ENCODE measurements at places on chromosomes 13 and 19. TPM values are rescaled to one million over a fixed set of nuclear protein-coding genes. Genes with fewer than 3 reads are reported as not detected.

Gene OR7C1
- total RNA-seq = not detected

Gene ZNF813
- 0.23 TPM for total RNA-seq

Gene NLRP7
- total RNA-seq = not detected

Gene MEIS3
- 39.1 TPM for total RNA-seq

Gene KANK3
- 5.1 TPM for total RNA-seq

Gene F10
- total RNA-seq = not detected

Gene FGF22
- total RNA-seq = 1.2 TPM

Gene ENOX1
- total RNA-seq = 0.74 TPM

Gene ARHGEF1
- 103 TPM for total RNA-seq

Gene ZNF296
- total RNA-seq = 9.1 TPM

Gene LACC1
- total RNA-seq = 2.9 TPM

Gene CAPN12
- 5.0 TPM for total RNA-seq

Gene LILRB3
- 0.09 TPM for total RNA-seq

Gene ELANE
- total RNA-seq = not detected

Gene CEACAM16
- total RNA-seq = 0.24 TPM

Gene CPAMD8
- not detected for total RNA-seq

All from A549 treated with CORT108297 at 1 μM for 4 hours (cell line).